Muscle of leg (tissue), 16 donors: ENCODE measurements at places on chromosomes 2 and 18. TPM values are rescaled to one million over a fixed set of nuclear protein-coding genes. Genes with fewer than 3 reads are reported as not detected.

DNA sequence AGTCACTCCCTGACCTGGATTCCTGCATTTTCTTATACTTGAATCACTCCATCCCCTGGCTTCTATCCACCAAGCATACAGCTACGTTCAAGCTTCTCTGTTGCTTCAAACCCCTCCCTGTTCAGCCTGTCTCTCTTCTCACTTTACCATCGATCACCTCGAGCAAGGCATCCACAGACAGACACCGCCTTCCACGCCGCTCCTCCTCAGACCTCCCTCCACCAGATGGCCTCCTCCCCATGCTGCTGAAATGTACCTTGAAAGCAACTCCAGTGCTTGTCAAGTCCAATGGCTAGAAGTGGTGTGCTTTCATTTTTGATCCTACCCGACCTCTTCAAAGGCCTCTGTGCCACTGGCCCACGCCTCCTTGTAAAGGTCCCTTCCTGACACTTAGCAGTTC lies 131.3 kb upstream of the ACAA2 start:
- H3K27ac ChIP-seq = no peak overlapping the region
- peak; percentile 13 for DNase-seq
- no peaks in the 10 kb centered on the region for H3K27me3 ChIP-seq

DNA sequence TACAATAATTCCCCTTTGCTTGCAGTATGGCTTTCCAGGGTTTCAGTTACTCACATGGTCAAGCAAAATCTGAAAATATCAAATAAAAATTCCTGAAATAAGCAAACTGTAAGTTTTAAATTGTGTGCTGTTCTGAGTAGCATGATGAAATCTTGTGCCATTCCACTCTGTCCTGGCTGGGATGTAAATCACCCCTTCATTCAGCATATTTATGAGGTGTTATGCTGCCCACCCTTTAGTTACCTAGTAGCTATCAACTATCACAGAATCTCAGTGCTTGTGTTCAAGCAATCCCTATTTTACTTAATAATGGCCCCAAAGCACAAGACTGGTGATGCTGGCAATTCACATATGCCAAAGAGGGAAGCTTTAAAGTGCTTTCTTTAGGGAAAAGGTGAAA lies 867.7 kb upstream of the NRXN1 start:
- H3K27me3 ChIP-seq = no peaks in the 10 kb centered on the region
- H3K36me3 ChIP-seq = no peaks in the 10 kb centered on the region
- no peak overlapping the region for H3K4me3 ChIP-seq
- H3K27ac ChIP-seq = no peak overlapping the region

DNA sequence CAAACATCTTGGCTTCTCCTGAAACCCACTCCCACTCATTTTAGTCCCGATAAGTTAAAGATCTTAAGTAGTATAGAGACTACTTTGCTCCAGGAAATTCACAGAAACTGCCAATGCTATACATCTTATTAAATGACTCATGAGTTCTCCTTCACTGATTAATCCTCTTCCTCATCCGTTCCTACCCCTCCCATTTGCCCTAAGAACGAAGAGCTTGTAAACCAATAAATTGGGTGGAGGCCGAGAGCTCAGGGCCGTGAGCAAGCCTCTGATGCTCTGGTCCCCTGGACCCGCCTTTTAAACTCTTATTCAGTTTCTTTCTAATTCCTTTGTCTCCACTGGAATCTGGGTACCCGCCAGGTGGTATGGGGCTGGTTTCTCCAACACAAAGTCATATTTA lies 68.6 kb downstream of the METTL8 start:
- no peak overlapping the region for H3K27ac ChIP-seq
- DNase-seq = no peak
- H3K36me3 ChIP-seq = no peaks in the 10 kb centered on the region

GRCh38 chr2:67445652-67446268 lies 48.6 kb downstream of the ETAA1 start:
- H3K36me3 ChIP-seq = no peaks in the 10 kb centered on the region
- H3K4me3 ChIP-seq = no peak overlapping the region
- no peaks in the 10 kb centered on the region for H3K27me3 ChIP-seq
- no peak for DNase-seq

DNA sequence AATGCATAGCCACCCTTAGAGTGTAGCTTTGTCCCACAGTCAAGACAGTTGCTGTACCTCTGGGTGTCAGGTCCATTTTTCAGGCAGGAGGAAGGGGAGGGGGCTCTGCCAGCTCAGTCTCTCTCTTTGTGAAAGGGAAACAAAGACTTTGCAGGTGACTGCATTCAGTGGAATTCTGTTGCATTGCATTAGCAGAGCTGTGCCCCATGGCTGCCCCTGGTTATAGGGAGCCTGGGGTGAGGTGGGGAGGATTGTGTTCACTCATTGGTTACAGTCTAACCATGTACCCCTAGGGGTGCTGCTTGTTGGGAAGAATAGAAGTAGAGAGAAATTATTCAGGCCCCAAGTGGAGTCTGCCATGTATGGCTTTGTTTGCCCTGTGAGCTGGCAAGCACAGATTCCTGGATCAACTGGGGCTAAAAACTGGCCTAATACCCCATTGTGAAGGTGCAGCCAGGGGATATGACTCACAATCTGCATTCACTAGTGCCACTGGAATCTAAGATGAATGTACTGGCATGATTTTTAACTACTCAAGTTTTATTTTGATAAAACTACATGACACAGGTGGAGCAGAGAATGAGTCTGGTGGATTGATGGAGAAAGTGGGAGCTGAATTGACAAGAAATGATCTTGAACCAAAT lies 118.4 kb downstream of the SH3BP4 start:
- no peaks in the 10 kb centered on the region for H3K27me3 ChIP-seq
- no peak overlapping the region for H3K27ac ChIP-seq
- H3K36me3 ChIP-seq = no peaks in the 10 kb centered on the region
- H3K4me1 ChIP-seq = no peaks in the 10 kb centered on the region

DNA sequence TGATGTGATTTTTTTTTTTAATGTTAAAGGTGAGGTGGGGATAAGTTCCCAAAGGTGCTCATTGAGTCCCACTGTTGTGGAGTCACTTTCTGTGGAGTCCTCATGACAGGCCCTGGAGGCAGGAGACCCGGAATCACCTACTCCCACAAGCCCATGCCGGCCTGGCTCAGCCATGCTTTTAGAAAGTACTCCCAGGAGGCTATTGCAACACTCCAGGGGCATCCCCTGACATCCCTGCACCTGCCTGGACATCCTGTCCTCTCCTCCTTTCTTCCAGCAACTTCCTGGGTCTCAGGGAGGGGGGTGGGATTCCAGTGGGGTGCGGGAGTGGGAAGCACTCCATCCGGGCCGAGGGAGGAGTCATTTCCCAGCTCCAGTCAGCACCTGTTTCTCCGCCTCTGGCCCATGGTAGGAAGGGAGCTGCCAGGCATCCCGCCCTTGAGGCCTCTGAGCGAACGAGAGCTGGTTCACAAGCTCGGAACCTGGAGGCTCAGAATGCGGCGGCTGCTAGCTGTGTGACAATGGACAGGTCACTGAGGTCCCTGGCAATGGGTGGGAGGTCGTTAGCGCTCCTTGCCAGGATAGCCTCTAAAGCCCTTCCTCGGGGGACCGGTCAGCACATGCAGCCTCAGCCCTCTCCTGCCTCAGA lies 163.9 kb upstream of the ID2 start:
- H3K36me3 ChIP-seq = no peaks in the 10 kb centered on the region
- H3K4me3 ChIP-seq = no peak overlapping the region
- no peaks in the 10 kb centered on the region for H3K27me3 ChIP-seq
- H3K4me1 ChIP-seq = peaks cover 15% of the 10 kb centered on the region
- no peak overlapping the region for H3K27ac ChIP-seq
- DNase-seq = no peak

DNA sequence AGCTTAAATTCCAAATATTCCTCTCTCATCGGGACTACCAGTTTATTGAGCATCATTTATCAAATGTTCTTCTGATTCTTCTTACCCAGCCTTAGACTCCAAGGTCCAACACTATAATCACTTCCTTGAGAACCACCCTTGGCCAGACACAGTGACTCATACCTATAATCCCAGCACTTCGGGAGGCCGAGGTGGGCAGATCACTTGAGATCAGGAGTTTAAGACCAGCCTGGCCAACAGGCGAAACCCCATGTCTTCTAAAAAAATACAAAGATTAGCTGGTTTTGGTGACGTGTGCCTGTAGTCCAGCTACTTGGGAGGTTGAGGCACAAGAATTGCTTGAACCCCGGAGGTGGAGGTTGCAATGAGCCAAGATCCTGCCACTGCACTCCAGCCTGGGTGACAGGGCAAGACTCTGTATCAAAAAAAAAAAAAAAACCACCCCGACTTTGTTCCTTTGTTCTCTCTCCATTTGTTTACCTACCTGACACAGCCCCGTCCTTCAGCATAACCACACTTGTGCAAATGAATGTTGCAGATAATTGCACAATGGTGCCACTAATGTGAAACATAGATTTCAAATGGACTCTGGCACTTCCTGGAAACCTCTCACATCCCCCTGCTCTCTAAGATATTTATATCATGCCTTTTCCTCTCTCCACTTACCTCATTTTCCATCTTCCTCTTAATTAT lies 38.9 kb upstream of the LPIN2 start:
- peak; percentile 35 for DNase-seq
- no peak overlapping the region for H3K27ac ChIP-seq
- H3K36me3 ChIP-seq = no peaks in the 10 kb centered on the region
- no peak overlapping the region for H3K4me3 ChIP-seq
- H3K27me3 ChIP-seq = no peaks in the 10 kb centered on the region

- no peak overlapping the region for H3K4me3 ChIP-seq
- H3K36me3 ChIP-seq = no peaks in the 10 kb centered on the region
- H3K4me1 ChIP-seq = no peaks in the 10 kb centered on the region
These were observed 99.2 kb downstream of the LRP1B start for GRCh38 chr2:142031656-142032055.

GRCh38 chr2:206890926-206891325 lies 48.4 kb upstream of the CPO start:
- no peaks in the 10 kb centered on the region for H3K4me1 ChIP-seq
- H3K27ac ChIP-seq = no peak overlapping the region
- no peak for DNase-seq
- H3K36me3 ChIP-seq = no peaks in the 10 kb centered on the region

- H3K27ac ChIP-seq = no peak overlapping the region
- no peak for DNase-seq
- H3K4me1 ChIP-seq = peaks cover 3% of the 10 kb centered on the region
- H3K4me3 ChIP-seq = no peak overlapping the region
- H3K36me3 ChIP-seq = no peaks in the 10 kb centered on the region
- H3K27me3 ChIP-seq = no peaks in the 10 kb centered on the region
These were observed 70.2 kb downstream of the CRIM1 start for GRCh38 chr2:36425608-36426355.

DNA sequence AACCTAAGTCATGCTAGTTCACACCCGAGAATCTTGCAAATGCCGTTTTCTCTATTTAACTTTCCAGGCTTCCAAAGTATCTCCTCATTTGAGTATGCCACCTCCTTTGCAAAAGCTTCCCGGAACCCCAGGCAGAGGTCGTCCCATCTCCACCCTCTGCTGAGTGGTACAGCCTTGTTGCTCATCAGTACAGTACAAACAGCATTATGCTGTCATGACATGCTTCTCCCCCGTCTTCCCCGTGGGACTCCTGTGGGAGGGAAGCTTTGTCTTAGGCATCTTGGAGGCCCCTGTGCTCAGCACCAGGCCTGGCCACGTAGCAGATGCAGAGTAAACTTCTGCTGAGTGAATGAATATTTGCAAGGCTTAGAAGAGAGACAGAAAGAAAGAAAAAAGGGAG lies 102.7 kb downstream of the CDCA7 start:
- no peak overlapping the region for H3K27ac ChIP-seq
- H3K27me3 ChIP-seq = peaks cover 2% of the 10 kb centered on the region
- no peak overlapping the region for H3K4me3 ChIP-seq
- no peaks in the 10 kb centered on the region for H3K36me3 ChIP-seq
- DNase-seq = no peak
- H3K4me1 ChIP-seq = peaks cover 2% of the 10 kb centered on the region

GRCh38 chr2:237120916-237121315 lies 35.2 kb downstream of the COPS8 start:
- H3K4me3 ChIP-seq = no peak overlapping the region
- no peaks in the 10 kb centered on the region for H3K4me1 ChIP-seq
- H3K27ac ChIP-seq = no peak overlapping the region
- H3K27me3 ChIP-seq = no peaks in the 10 kb centered on the region

DNA sequence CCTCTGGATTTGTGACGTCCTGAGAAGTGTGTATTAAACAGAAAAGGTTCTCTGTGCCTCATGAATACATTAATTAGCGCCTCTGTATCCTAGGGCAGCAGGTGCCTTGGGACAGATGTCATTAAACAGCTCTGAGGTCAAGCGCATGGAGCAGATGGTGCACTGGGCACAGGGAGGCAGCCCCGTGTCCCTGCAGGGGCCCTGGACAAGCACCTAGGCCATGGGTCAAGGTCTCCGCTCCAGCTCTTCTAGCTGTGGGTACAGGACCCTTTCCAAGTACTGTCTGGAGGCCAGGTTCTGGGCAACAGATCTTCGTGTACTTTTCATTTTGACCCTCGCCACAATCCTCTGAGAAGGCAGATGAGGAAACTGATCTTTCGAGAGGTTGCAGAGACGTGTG lies 126.4 kb downstream of the KCTD1 start:
- H3K4me3 ChIP-seq = no peak overlapping the region
- DNase-seq = no peak
- no peaks in the 10 kb centered on the region for H3K27me3 ChIP-seq
- H3K36me3 ChIP-seq = no peaks in the 10 kb centered on the region

GRCh38 chr2:12032975-12033374 lies 286.5 kb downstream of the LPIN1 start:
- H3K36me3 ChIP-seq = no peaks in the 10 kb centered on the region
- H3K27ac ChIP-seq = no peak overlapping the region
- peaks cover 3% of the 10 kb centered on the region for H3K4me1 ChIP-seq

GRCh38 chr2:193818801-193819499 lies 1624.2 kb upstream of the TMEFF2 start:
- H3K36me3 ChIP-seq = no peaks in the 10 kb centered on the region
- peaks cover 2% of the 10 kb centered on the region for H3K4me1 ChIP-seq
- DNase-seq = peak; percentile 23
- H3K27ac ChIP-seq = no peak overlapping the region
- no peaks in the 10 kb centered on the region for H3K27me3 ChIP-seq

Gene DPYSL5
- 33.6 TPM for polyA plus RNA-seq

Gene COLEC12
- polyA plus RNA-seq = 83.6 TPM

Gene LGALSL
- 23.2 TPM for polyA plus RNA-seq

Gene DYSF
- polyA plus RNA-seq = 152 TPM

Gene TTN
- polyA plus RNA-seq = 291 TPM

Gene PSMA8
- not detected for polyA plus RNA-seq

Gene DSC2
- 3.4 TPM for polyA plus RNA-seq

Gene FHL2
- polyA plus RNA-seq = 48.4 TPM
